Mammary microvascular endothelial cell (primary cell): ENCODE measurements at places on chromosomes 12 and 14. TPM values are rescaled to one million over a fixed set of nuclear protein-coding genes. Genes with fewer than 3 reads are reported as not detected.

Gene TROAP
- total RNA-seq, result 26.0 and 39.2 TPM in 2 replicates

Gene P2RX2
- not detected in 2 replicates for total RNA-seq

Gene PAX9
- total RNA-seq, result not detected in 2 replicates

Gene TEX52
- total RNA-seq, result not detected in 2 replicates

Gene CCDC175
- not detected in 2 replicates for total RNA-seq

Gene SPX
- total RNA-seq, result not detected in 2 replicates

Gene TMEM233
- 0.40 and 1.4 TPM in 2 replicates for total RNA-seq

Gene C1QL4
- not detected in 2 replicates for total RNA-seq

Gene MYH6
- 0.05 TPM in 1 of 2 replicates, not detected in the other for total RNA-seq

Gene MGST1
- 28.5 and 34.8 TPM in 2 replicates for total RNA-seq

Gene DBX2
- not detected in 2 replicates for total RNA-seq
